ENCODE measurements at places on chromosomes 2 and 18. TPM values are rescaled to one million over a fixed set of nuclear protein-coding genes. Genes with fewer than 3 reads are reported as not detected.

AQP12B gene
- total RNA-seq: not detected

HOXD12 gene
- total RNA-seq: not detected

KCNG2 gene
- not detected for total RNA-seq

DNA sequence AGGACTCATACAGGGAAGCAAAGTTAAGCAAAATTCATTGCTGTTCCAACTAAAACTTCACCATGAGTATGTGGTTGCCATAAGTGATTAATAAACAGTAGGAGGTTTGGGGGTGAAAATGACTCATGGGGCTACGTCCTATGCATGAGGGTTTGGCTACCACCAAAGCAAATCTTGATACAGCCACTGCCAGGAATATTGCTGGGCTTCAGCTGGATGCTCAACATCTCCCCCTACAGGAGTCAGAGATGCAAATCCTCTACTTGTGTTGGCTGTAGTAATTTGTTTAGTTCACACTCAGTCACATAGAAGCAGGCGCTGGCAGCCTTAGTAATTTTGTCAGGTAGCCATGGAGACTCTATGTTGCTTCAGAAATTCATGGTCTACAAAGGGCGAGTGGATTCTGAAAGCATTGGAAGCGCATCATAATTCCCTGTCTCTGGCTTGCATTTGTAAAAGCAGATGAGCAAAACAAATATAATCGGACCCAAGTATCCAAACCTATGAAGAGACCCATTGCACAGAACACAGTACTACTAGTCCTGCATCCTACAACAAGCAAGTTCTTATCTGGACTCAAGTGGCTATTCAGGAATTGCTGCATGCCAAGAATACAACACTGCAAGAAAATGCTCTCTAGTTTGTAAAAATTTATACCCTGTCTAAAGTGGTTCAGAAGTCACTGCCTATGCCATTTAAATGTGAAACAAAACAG is 76.0 kb downstream of the CD28 start:
- no peak for DNase-seq

DNA sequence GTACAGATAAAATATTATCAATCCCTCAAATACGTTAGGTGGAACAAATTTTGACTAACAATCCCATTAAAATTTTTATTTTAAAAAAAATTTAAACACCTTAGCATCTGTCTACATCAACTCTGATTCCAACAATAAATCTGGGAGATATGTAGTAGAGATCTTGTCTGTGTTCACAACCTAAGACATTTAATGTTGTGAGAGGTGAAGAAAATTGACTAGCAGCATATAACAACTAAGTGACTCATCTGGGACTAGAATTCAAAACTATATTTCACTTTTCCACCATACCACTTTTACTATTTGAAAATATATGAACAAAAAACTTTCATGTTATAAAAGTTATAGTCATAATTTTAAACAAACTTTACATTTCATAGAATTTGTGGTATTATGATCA is 97.9 kb downstream of the ATAD2B start:
- no peak for DNase-seq

Measured in left lobe of liver (tissue), 2 donors.